ENCODE measurements at places on chromosomes 3 and 15.

- DNase-seq: no peak
These were observed 261.6 kb upstream of the LMCD1 start for GRCh38 chr3:8239718-8240695.

DNA sequence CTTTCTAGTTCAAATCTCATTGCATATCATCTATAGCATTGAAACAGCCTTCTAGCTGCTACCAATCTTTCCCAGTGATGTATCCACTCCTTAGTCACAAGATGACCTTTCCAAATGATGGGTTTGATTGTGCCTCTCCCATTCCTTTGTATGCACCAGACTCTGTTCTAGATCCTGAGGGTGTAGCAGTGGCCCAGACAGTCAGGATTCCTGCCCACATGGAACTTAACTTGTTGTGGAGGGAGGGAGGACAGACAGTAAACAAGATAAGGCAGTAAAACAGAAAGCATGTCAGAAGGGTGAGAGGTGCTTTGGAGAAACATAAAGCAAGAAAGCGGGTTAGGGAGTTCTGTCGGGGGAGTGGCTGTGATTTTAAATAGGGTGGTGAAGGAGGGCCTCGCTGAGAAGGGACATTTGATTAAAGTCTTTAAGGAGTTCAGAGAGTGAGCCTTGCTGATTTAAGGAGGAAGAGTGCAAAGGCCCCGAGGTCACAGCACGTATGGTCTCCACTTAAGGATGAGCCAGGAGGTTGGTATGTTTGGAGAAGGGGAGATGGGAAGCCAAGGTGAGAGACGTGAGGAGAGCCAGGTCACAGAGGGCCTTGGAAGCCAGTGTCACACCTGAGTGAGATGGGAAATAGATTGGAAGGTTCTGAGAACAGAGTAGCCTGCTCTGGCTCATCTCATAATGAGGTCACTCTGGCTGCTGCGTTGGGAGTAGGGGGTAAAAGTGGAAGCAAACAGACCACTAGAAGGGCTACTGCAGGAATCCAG is 38.3 kb downstream of the FAM43A start:
- no peak for DNase-seq

- no peak for DNase-seq
These were observed 43.0 kb downstream of the USP13 start for GRCh38 chr3:179695672-179696313.

- DNase-seq: no peak
These were observed 139.1 kb downstream of the FBLN2 start for GRCh38 chr3:13688034-13688433.

- no peak for DNase-seq
These were observed 65.1 kb upstream of the TSC22D2 start for GRCh38 chr3:150342896-150343467.

DNA sequence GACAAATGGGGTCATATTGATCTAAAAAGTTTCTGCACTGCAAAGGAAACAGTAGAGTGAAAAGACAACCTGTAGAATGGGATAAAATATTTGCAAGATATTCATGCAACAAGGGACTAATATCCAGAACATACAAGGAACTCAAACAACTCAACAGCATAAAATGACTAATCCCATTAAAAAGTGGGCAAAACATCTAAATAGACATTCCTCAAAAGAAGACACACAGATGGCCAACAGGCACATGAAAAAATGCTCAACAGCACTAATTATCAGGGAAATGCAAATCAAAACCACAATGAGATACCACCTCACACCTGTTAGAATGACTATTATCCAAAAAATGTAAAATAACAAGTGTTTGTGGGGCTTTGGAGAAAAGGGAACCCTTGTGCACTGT is 8.8 kb downstream of the SLC12A8 start:
- no peak for DNase-seq

DNA sequence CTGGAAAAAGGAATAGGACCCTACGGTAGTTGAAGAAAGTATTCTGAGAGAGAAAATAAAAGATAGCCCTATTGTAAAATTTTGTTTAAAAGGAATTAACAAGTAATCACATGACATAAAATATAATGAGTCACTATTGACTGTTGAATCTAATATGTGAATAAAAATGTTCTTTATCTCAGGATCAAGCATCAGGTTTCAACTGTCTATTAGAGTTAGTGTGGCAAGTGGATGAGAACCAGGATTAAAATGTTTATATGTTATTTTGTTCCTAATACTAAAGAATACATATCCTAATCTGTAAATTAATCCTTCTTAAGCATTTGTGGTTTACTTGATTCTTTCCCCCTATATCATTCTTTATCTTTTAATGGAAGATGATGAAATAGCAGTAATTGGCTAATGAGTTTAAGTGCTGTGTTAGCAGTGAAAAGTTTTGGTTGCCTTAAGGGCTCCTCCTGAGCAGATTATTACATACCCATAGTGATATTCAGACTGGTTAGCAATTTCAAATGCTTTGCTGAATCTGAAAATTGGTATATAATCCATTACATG is 101.8 kb upstream of the BCHE start:
- DNase-seq: no peak

- DNase-seq: peak; percentile 42
These were observed 9.6 kb upstream of the SST start for GRCh38 chr3:187679638-187680396.

GRCh38 chr3:118817748-118818165 is 216.9 kb downstream of the IGSF11 start:
- DNase-seq: no peak

- no peak for DNase-seq
These were observed 80.1 kb downstream of the SRGAP3 start for GRCh38 chr3:9169326-9169725.

DNA sequence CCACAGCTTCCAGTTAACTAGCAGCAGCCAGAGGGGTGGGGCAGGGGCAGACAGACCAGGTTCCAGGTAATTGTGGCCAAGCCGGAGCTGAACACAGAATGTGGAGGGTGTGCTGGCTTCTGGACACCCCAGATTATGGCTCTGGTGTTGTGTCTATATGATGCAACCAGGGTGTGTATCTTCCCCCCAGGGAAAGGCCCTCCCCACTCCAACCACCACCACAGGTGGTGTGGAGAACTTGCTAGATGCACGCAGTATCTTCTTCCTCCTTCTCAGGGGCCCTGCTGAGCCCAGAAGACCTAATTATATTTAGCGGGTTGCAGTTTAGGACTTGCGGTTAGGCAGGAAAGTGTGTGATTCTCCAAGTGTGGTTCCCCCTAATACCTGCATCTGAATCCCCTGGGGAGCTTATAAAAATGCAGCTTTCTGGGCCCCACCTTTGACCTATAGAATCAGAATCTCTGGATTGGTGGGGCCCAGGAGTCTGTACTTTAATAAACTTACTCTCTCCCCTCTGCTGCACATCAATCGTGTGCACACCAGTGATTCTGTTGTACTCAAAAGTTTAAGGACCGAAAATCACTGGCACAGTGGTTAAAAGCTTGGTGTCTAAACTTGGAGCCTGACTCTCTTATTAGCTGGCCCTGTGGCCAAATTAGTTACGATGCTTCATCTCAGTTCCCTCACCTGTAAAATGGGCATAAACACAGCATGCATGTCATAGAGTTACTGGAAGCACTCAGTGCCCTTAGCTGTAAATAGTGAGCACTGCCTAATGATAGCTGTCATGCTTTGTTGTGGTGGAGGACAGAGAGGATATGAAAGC is 379.1 kb upstream of the PROK2 start:
- no peak for DNase-seq

GRCh38 chr3:46508850-46509591 is 11.2 kb downstream of the RTP3 start:
- no peak for DNase-seq

DNA sequence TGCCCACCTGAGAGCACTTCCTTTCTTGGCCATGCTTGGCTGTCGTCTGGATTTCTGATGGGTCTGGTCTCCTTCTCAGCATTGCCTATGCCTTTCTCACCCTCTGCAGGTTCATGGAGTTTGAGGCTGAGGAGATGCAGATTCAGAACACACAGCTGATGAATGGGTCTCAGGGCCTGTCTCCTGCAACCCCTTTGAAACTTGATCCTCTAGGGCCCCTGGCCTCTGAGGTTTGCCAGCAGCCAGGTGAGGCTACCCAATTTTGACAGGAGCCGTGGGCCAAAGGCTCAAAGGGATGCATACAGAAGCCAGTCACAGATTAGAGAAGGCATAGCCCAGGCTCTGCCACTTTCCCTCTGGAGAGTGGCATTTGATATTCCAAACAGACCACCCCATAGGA is 10.5 kb downstream of the NUTM1 start:
- DNase-seq: no peak

DNA sequence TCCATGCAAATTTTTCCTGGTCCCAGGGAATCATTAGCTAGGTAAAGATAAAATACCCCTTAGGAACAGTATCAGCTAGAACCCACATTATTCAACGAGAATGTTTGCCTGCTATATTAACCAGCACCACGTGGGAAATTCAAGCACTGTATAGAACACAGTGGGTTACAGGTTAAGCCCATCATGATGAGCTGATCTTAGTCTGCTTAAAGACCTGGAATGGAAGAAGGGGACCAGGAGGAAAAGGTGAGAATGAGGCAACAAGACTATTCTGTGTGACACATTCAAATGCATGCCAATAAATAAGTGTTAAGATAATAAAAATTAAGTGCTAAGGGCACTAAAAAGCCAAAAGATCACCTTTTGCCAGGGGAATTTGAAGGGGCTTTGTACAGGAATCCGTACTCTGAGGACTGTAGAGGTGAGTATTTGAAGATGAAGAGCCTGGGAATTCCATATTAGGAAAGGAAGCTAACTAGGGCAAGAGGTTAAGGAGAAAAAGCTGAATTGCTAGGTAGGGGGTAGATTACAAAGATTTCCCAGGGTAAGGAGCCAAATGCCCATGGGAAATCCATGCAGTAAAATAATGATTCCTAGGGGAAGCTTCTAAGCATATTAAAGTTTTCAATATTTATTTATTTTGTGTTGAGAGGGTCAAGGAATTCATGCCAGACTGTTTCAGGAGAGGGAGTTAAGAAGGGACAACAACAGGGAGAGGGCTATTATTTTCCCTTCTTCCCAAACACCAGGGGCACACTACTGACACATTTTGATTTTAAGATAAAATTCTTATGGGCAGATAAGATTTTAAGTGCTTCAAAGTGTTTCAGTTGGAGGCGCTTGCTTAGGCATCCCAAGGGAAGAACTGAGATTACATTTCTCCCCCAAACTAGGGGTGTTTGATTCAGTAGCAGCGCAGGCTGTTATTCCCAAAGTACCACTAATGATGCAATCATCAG is 2.3 kb upstream of the MED12L start:
- DNase-seq: no peak
